CD4-positive, alpha-beta T cell treated with Interleukin-17A for 4 hours (primary cell): ENCODE measurements at places on chromosomes 1 and 21.

DNA sequence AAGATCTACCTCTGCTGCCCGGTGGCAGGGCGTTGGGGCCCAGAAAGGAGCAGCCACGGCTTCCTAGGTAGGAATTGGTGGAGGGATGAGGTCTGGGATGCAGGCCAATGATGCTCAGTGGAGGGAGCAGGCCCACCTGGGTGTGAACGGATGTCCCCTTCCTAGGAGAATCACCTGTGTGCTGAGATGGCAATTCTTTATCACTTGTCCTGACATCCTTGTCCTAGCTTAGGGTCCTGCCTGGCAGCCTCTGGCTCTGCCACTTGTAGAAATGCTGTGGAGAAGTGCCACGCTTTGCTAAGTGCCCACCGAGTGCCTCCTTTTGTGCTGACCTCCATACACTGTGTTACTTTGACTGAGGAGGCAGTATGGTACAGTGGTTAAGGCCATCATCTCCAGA is 12.8 kb downstream of the EDN2 start:
- no peak for DNase-seq

DNA sequence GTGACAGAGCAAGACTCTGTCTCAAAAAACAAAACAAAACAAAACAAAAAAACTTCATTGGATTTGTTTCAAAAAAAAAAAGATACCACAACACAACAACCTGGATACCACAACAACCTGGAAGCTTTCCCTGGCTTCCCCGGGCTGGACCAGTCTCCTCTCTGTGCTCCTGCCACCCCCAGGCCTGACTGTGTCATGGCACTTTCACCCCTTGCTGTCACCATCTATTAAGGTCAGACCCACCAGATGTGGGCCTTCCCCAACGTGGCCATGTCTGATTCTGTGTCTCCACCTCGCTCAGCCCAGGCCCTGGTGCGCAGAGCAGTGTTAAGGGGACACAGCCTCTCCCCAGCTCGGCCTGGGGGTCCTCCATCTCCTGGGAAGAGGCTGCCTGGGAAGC is 28.3 kb upstream of the ACOT11 start:
- DNase-seq, result no peak

DNA sequence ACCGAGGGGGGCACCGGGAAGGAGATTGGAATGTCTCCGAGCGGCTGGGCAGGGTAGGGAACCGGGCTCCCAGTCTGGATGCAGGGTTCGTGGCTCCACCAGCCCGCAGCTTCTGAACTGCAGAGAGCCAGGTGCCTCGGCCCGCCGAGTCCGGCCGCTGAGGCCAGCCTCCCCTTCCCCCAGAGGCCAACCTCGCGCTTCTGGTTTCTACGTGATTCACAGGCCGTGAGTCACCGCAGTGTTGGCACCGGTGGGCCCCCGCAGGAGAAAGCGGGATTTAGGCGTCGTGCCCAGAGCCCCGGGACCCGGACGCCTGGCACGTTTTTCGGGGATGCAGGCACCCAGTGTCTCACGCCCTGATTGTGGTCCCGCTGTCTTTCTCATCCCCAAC is 458 bp downstream of the CRABP2 start:
- peak; percentile 59 for DNase-seq

DNA sequence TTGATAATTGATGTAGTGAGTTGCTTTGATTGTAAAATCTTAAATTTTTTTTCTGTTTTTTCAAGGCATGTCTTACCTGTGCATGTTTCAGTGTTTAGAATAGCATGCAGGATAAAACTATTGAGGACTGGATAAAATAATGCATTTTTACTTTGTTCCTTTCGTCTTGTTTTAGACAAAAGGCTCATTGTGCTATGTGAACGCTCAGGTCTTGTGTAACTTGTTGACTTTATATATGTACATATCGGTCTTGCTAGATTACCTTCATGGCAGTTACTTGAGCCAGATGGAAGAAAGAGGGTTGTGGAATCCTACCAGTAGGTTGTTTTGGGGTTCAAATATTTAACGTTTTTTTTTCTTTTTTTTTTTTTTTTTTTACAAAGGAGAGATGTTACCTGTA is 7.0 kb downstream of the NFIA start:
- no peak for DNase-seq

GRCh38 chr21:38807986-38808385 is 2.3 kb downstream of the ETS2 start:
- DNase-seq, result no peak

GRCh38 chr21:33101300-33101911 is 31.5 kb downstream of the OLIG1 start:
- DNase-seq, result no peak

DNA sequence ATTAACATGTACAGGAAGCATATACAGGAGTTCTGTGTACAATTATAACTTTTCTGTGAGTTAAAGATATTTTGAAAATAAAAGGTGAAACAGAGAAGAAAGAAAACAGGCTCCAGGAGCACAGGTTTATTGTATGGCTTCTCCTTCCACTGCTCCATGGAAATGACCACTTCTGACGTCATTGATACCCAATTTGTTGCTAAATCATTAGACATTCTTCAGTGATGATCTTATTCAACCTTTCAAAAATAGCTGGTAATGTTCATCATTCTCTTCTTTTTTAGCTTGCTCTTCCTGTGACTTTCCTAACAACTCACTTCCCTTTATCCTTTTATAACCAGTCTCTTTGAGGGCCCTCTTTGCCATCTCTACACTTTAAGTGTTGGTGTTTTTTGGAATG is 77.8 kb downstream of the KCNK2 start:
- DNase-seq, result no peak

- peak; percentile 93 for DNase-seq
Measured at GRCh38 chr1:1307923-1308755, at the start of the genes ACAP3 and PUSL1. TSS of gene ACAP3 (minus strand) at chr1:1307930. CDS start at chr1:1307815, 115 bp downstream. TSS of gene PUSL1 (plus strand) at chr1:1308597. CDS start at chr1:1308644, 47 bp downstream.

GRCh38 chr1:182149411-182149965 is 88.0 kb upstream of the ZNF648 start:
- no peak for DNase-seq

DNA sequence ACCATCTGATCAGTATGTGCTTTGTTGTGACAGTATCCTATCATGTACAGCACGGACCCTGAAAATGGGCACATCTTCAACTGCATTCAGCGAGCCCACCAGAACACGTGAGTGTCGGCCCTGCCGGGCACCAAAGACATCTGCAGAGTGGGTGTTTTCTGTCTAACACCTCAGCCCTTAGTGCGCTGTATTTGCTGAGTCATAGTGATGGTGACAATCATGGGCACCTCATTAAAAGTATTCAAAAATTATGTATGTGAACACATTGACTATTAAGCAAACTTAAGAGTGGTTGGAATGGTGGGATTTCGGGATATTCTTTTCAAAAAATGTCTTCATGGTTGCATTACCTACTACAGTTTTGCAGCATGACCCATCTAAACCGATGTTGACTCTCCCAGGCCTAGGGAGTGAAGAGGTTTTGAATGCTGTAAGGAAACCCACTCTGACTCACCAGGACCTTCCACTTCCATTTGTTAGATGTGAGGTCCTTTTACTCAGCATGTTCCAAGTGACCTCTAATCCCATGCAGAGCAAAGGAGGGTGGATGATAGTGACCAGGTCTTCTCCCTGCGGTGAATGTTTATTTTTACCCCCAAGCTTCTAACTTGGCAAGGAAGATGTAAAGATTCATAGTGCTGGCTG is 20.1 kb downstream of the MGST3 start:
- DNase-seq, result no peak

GRCh38 chr1:37878071-37878470 is 18.7 kb upstream of the MTF1 start:
- DNase-seq, result no peak

GRCh38 chr1:89198491-89199072 is at the start of gene GBP4:
TSS of gene GBP4 (minus strand) at chr1:89198942. CDS start at chr1:89198834, 108 bp downstream.
- peak; percentile 70 for DNase-seq

GRCh38 chr1:212125654-212126053 is 90.1 kb downstream of the DTL start:
- DNase-seq, result no peak

DNA sequence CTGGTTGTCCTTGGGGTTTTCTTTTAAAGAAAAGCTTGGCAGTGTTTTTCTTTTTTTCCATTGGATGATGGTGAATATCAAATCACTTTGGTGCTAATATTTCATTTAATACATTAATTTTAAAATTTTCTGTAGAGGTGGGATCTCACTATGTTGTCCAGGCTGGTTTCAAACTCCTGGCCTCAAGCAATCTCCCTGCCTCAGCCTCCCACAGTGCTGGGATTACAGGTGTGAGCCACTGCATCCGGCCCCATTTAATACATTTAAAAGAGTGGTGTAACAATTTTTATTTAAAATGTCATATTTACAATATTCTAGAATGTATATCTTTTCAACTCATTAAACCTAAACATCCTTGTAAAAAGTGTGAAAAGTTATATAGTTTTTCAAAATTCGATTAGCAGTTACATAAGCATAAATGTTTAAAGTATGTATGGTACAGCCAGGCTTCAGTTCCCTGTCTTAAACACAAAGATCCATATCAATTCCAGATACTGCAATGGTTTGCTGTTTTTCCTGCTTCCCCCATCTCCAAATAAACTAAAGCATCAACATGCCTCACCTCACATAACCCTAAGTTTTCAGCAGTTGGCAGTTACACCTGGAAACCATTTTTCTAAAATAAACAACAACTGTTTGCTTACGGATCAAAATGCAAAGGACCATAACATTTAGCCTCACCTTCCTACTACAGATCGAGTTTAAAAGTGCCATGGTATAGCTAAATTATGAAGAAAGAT is 8.9 kb upstream of the LGALS8 start:
- DNase-seq, result no peak

- DNase-seq, result no peak
Measured at GRCh38 chr1:45400049-45400448, 59.8 kb upstream of the MUTYH start.

GRCh38 chr1:160109686-160110085 is 5.9 kb upstream of the ATP1A2 start:
- no peak for DNase-seq

DNA sequence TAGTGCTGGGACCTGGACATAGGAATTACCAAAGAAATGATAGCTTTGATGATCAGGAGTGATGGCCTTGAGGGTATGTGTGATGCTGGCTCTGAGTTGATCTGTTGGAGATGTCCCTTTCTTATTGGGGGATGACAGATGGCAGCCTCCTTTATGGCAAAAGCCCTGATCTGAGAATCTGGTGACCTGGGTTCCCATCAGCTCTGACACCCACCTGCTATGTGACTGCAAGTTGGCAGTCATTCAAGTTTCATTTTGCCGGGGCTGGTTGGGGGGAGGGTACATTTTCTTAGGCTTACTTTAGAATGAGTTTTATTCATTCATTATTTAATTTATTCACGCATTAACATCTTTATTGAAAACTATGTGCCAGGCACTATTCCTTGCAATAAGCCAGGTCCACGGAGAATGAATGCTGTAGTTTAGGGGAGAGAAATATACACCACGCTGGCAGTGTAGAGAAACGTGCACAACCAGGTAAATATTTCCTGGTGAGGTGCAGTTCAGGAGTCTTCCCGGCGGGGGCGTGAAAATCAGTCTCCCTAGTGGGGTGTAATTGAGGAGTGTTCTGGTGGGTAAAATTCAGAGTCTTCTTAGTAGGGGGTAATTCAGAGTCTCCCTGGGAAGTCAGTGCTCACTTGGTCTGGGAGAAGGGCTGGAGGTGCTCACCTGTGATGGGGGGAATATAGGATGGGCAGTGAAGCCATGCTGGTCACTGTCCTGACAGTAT is 401.3 kb downstream of the CAMTA1 start:
- no peak for DNase-seq

DNA sequence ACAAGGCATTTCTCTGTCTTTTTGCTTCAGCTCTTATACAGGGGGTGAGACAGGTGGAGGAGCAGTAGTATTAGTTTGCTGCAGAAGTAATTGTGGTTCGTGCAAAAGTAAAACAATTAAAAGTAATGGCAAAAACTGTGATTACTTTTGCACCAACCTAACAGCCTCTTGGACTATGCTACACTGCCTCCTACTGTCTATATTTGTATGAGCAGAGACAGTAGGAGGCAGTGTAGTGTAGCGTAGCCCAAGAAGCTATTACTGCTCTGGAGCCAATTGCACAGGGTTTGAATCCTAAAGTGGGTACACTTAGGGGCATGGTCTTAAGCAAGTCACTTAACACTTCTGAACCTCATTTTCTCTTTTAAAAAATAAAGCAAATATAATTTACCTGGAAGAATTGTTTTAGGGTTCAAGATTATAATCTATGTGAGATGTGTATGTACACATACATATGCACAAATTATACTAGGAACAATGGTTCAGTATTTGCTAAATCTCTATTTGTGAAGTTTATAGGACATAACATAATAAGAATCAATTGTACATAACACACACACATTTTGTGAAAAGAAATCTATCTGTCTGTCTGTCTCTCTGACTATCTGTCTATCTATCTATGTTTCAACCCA is 103.8 kb downstream of the BRINP3 start:
- no peak for DNase-seq

DNA sequence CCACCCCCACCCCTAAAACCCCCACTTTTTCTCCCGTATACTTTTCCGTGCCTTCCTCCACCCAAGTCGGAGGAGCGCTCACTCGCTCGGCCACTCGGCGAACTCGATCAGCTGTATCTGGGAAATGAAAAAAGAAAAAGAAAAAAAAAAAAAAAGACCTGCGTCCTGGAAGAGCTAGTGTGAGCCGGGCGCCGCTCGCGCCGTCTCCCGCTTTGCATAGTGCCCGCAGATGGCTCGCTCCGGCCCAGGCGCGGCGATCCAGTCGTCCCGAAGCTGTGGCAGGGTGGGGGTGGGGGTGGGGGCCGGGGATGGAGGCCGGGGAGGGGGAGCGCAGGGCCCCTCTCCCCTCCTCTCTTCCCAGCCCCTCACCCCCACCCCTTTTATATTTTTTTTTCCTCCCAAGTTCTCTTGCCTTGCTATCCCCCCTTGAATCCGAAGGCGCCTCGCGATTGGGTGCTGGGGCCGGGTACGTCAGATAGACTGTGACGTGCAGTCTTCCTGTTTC is 299 bp upstream of the PROX1 start:
- no peak for DNase-seq

GRCh38 chr21:31136891-31137290 is 98.6 kb upstream of the KRTAP19-8 start:
- no peak for DNase-seq

GRCh38 chr21:36725793-36726386 is 27.0 kb downstream of the SIM2 start:
- DNase-seq, result no peak

GRCh38 chr1:27719286-27720251 is 6.2 kb upstream of the FAM76A start:
- DNase-seq, result peak; percentile 5

- DNase-seq, result no peak
Measured at GRCh38 chr1:109481646-109482045, 2.1 kb upstream of the ATXN7L2 start.

DNA sequence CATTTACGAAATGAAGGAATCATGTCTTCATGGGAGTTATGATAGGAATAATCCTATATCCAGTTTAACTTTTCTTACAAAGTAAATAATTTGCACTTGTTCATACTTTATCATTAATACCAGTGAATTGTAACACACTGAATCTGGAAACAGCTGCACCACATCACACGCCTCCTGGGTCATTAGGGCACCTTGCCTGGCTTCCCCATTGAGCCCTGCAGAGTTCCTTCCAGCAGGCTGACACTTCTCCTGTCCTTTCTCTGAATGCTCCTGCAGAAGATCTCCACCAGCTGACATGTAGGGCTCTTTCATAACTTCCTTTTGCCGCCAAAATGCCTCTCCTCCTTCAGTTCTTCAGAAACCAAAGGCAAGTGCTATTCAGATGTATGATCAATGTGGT is 201.1 kb downstream of the DAB1 start:
- no peak for DNase-seq
